ENCODE measurements at places on chromosomes 6 and 20. TPM values are rescaled to one million over a fixed set of nuclear protein-coding genes. Genes with fewer than 3 reads are reported as not detected.
A peak's percentile ranks its signal among the peaks of the same experiment; 100 is the strongest.

DNA sequence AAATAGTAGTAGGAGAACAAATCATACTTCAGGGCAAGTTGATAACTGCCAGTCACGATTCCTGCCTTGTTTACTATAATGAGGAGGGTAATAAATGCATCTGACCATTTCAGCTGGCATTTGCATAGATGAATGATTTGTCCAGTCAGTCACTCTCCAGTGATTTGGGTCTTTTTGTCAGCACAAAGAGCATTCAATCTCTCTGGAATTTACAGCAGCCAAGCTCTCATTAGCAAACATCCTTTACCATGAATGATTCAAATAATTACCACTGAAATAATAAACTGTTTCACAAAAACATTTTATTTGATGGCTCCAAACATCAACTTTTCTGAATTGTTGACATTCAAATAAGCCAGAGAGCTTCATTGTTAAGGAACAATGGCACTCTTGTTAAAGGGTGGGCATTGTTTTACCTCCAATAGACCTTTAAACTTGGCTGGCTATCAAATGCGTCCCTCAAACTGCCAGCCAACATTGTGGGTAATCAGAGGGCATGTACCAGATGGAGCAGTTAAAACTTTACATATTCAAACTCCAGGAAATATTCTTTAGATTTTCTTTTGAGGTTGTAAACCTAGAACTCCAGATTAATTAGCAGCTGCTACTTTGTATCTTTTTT is 30.0 kb upstream of the FBXL4 start:
- no peak for DNase-seq

DNA sequence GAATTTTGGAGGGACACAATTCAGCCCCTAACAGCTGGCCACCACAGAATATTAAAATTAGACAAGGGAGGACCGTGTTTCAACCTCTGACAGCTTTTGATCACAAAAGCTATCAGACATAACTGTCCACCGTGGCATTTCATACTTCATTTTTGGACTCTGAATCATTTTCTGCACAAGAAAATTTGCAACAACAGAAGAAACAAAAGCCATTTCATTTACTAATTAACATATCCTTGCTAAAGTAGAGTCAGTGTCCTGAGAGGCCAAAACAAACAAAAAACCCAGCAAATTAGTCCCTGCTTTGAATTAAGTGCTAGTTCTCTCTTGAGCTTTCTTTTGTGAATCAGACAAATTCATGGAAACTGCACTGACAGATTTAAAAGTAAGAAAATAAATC is 17.6 kb upstream of the COL12A1 start:
- DNase-seq = peak; percentile 19

DNA sequence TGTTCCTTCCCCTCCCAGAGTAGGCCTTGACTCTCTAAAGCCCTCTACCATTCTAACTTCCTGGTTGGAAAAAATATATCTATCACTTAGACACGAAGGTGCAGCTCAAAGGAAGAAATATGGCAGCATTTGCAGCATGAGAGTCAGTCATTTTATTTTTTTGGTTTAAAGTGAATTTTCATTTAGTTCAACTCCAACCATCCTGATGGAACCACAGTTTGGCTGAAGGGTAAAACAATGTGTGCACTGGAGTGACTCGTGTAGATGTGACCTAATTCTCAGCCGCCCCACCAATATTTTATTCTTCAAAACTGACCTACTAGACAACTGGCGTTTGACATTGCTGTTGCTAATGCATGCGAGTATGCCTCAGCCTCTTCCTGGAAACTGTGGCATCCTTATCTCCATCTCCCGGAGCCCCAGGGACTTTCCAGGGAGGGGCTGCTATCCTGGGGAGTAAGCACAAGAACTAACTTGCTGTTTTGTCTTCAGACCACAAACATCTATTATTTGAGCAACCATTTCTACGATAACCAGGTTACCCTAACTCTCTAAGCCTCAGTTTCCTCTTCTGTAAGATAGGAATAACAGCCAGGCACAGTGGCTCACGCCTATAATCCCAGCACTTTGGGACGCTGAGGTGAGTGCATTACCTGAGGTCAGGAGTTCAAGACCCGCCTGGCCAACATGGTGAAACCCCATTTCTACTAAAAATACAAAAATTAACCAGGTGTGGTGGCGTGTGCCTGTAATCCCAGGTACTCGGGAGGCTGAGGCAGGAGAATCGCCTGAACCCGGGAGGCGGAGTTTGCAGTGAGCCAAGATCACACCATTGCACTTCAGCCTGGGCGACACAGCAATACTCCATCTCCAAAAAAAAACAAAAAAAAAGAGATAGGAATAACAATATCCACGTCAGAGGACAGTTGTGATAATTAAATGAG is 148.7 kb upstream of the JARID2 start:
- DNase-seq = no peak

CST5 gene
- not detected for polyA plus RNA-seq

DNA sequence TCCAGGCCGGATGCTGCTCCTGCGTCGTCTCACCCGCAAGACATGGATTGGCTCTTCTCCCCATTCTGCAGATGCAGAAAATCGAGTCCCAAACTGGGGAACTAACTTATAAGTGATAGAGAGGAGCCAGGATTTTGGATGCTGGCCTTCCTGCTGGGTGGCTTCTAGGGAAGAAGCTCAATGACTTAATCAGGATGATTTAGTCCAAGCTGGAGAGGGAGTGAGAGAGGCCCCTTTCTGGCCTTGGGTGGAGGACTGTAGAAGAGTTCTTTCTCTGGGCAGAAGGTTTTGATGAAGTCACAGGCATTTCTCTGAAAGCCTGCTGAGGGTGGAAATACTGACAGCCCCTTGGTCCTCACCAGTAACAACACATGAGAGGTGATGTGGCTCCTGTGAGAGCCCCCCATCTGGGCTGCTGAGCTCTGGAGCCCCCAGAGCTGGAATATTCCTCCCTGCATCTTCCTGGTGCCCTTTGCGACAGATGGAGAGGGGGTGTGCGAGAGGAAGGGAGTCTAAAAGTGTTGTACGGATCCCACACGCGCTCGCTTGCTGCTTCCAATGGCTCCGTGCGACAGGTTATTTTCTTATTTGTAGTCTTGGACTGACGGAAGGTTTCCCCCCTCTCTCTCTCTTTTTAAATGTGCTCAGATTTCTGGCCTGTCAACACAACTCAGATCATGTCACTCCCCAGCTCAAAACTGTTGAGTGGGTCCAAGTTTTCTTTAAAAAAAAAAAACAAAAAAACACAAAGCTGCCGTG is 3.5 kb downstream of the SIRPA start:
- DNase-seq = no peak

DNA sequence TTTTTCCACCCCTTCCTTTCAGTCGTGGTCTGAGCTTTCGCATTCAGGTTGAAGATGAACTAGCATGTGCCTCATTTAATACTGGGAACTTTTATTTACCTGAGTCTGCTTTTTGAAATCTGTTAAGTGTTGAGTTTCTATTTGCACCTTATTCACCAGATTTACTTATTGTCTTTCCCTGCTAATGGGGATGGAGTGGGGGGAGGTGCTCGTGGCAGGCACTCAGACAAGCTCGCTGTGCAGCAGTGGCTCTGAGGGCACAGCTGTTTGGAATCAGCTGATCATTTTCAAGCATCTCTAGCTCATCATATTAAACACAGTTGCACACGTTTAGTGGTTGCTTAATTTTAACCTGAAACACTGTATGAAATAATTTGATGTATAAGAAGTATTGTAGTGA is 35.6 kb downstream of the UTRN start:
- no peak for DNase-seq
